ENCODE measurements at places on chromosomes 1 and 21.

DNA sequence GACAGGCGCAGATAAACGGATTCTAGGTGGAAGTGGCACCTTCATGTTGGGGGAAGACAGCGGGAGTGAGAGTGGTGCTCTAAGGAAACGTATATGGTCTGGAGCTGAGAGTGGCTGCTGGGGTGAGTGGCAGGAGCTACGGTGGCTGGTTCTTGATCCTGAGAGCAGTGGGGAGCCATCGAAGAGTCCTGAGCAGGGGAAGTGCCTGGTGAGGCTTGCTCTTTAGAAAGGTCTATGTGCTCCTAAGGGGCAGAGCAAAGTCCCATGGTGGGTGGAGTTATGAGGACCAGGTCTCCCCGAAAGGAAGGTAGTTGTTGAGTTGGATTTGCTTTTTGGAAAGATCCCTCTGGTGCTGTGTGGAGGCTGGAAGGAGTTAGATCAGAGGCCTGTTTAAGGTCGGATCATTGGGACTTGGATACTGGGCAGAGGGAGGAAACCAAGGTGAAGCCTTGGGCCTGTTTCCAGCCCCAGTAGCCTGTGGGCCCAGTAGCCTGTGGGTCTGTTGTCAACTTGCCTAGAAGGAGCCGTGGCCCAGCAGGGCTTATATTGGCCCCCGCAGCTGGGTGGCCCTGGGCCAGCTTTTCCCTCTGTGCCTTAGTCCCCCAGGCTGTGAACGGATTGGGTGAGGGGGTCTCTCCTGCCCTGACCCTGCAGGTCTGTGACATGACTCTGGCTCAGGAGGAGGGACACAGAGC, 33.0 kb downstream of the ACOT11 start:
- DNase-seq, result no peak

DNA sequence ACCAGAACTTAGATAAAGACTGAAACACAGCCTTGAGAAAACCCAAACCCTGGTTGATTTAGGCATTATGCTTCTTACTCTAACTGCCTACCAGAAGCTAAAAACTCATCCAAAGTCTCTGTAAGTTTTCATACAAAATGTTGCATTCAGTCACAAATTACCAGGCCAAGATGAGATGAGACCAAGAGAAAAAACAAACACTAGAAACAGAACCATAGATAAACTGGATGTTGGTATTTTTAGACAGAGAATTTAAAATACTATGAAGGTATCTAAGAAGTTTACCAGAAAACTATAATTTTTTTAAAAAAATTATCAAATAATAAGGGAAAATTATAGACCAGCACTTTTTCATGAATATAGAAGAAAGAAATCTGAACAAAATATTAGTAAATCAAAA, 180.5 kb downstream of the VPS13D start:
- DNase-seq, result no peak

DNA sequence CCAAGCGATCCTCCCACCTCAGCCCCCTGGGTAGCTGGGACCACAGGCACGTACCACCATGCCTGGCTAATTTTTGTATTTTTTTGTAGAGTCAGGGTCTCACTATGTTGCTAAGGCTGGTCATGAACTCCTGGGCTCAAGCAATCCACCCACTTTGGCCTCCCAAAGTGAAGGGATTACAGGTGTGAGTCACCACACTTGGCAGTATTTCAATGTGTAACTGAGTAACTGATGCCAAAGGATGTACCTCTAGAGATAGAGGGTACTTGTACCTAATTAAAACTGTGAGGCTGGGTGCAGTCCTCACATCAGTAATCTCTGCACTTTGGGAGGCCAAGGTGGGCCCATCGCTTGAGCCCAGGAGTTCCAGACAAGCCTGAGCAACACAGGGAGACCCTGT, 258.7 kb upstream of the DMRTA2 start:
- no peak for DNase-seq

DNA sequence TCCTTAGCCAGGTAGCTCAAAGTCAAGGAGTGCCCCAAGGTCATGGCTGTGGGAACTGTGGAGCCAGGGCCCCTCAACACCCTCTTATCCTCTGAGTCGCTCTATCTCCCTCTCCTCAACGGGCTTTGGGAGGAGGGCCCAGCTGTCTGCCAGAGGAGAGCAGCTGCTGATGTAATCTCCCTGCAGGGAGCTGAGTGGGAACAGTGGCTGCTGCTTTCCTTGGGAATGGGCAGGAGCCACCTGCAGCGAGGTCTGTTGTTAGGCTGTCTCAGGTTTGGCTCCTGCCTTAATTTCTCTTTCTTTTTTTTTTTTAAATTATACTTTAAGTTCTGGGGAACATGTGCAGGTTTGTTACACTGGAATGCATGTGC, 58.8 kb upstream of the MAP1LC3C start:
- DNase-seq, result no peak

GRCh38 chr1:177286396-177286795, 115.6 kb downstream of the BRINP2 start:
- no peak for DNase-seq

GRCh38 chr1:52140633-52141512, 1.0 kb upstream of the ZFYVE9 start:
- no peak for DNase-seq

DNA sequence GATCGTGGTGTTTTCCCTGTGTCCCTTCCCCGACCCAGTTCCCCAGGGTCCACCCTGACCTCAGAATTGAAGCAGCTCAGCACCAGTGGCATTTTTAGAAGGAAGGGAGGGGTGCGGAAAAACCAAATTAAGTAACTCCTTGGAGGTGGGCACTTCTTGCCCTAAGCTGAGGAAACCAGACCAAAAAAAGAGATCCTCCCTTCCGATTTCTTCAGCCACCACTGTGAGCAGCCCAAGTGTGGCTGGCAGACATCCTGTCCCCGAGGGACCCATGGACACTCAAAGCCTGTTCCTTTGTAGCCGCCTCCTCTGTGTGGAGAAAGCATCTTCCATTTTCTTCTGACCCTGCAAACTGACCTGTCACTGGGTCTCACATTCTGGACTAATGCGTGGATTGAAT, 31.3 kb downstream of the KIRREL1 start:
- DNase-seq, result no peak

DNA sequence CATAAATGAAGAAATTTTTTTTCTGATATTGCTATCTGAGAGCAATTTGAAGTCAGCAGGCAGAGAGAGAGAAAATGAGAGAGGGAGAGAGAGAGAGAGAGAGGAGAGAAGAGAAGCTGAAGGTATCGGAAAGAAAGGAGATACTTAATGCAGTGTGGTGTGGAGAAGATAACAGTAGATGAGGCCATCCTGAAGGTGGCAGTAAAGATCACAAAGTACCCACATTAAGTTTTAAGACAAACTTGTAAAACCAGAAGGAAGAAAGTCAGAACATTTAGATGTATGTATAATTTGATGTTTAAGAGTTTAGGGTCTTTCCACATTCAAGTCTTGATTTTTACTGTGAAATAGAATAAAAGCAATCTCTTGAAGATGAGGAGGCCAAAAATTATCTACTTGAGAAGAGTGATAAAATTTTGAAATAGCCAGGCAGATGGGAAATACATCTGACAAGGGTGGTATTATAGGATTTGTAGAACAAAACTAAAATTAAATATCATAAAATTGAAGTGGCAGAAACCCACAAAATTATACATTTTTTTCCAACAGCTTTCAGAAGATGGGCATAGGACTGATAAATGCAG, 1753.4 kb downstream of the MRPL39 start:
- DNase-seq, result no peak

DNA sequence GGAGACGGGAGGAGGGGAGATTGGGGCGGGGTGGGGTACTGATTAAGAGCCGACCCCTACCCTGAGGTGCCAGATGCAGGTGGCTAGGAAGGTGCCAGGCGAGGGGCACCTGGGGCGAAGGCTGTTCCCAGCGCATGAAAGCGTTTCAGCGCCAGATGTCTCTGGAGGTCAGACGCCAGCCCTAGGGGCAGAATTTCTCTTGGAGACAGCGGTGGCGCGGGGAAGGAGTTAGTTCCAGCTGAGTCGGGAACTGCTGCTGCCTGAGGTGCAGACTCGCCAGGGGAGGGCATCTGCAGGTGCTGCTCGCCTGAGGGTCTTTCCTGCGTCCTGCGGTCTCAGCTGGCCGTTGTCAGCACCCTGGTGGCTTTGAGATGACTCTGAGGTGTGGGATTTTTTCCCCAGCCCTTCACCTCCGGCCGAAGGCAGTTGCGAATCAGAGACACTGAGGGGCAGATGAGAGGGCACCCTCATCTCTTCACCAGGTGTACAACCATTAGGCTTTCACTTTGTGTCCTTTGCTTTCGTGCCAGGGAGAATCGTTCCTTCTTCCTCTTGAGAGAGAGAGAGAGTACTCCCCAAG, 539 bp downstream of the CGN start:
- no peak for DNase-seq

DNA sequence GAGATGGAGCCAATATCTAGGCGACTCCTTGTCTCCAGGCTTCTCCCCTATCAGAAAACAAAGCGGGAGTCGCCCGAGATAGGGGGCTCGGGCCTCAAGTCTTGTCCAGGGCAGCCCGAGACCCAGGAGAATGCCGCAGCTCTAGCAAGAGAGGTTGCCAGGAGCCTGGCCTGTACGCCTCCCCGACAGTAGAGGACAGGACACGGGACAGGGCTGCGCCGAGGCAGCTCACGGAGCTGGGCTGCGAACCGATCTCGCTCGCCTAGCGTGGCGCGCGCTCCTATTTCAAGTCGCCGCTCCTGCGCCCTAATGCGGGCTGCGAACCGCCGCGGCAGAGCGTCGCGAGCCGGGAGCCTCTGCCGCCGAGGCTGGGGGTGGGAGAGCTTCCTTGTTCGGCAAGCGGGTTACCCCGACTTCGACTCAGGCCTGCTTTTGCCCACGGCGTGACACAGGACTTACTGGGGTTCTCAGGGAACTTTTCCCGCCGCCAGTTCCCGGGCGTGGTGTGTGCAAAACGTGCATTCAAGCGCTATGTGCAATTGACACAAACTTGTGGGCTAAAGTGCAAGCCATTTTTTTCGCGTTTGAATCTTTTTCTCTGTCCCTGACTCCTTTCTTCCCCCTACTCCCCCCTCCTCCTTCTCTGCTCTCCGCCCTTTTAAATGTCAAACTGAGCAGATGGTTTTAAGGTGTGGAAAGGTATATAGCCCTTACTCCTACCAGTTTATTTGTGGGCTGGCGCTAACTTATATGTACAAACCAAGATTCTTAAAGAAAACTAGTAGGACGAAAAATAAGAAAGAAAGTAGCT, 2.4 kb upstream of the PROX1 start:
- DNase-seq, result no peak

GRCh38 chr1:231075020-231075419, 35.0 kb upstream of the FAM89A start:
- DNase-seq, result no peak

DNA sequence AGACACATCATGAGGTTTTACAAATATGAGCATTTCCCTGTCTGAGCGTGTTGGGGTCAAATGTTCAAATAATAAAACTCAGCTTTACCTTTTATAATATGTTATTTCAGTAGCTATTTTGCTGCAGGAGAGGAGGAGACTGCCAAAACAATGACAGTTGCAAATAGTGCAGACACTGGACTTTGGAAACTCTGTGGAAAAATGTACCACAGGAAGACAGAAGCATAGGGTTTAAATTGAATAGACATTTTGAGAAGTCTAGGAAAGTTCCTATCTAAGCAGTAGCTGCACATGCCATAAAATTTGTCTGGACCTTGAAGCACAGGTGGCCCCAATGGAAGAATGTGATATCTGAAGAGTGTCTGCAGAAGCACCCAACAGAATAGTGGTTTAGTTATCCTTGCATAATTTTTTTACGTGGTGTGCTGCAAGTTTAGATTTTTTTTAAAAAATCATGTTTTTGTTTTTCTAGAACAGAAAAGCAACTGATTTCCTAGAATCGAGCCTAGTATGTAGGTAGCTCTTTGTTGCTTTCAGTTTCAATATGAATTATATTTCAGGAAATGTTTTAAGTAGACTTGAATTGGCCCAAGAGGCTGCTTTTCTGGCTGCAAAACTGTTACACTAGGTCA, 14.0 kb upstream of the GBP5 start:
- no peak for DNase-seq

GRCh38 chr1:167566766-167567165, 13.2 kb upstream of the CREG1 start:
- DNase-seq, result no peak

GRCh38 chr1:153921080-153921802, 1.5 kb downstream of the GATAD2B start:
- DNase-seq, result no peak

GRCh38 chr1:201206176-201206575, 15.6 kb downstream of the IGFN1 start:
- no peak for DNase-seq

- DNase-seq, result peak; percentile 58
Observed at GRCh38 chr1:31723828-31724359, 20.1 kb upstream of the COL16A1 start.

GRCh38 chr1:40630488-40631223, 34.8 kb downstream of the RIMS3 start:
- DNase-seq, result no peak

DNA sequence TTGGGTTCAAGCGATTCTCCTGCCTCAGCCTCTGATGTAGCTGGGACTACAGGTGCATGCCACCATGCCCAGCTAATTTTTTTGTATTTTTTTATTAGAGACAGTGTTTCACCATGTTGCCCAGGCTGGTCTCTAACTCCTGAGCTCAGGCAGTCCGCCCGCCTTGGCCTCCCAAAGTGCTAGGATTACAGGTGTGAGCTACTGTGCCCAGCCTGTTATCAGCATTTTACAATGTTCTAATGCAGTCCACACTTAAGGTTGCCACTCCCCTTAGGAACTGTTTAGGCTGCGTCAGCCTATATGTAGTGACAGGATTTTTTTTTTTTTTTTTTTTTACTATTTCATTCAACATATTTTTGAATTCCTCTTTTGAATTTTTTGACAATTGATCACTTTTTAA, 30.2 kb downstream of the AGPAT3 start:
- DNase-seq, result no peak

DNA sequence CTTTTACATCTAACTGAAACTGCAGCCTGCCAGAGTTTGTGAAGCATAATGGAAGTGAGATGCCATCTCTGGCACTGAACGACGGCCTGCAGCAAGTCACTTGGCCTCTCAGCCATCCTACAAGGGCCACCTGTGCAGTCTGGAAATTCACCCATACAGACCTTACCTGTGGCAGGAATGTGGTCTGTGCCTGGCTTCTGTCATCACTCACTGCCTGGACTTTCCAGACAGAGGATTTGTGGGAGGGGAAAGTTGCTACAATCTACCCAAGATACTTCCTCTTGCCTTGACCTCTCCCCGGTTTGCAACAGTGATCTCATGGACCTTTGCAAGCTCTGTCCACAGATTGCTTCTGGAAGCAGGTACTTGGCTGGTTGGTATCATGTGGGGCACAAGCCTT, 58.4 kb upstream of the ATP1B1 start:
- no peak for DNase-seq

DNA sequence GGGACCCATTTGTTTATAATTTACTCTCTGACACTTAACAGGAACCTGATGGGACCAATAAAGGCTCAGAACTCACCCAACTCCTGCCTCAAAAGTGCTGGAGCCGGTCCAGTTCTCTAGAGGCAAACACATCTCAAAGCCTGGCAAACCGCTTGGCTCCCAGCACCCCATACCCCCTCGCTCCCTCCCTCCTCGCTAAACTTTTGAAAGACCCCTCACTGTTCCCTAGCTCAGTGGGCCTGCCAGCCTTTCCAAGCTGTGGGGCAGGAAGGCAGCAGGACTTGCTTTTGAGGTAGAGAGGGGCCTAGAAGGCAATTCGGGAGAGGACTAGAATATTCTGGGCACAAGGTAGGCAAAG, 40.2 kb downstream of the PAX7 start:
- no peak for DNase-seq

- DNase-seq, result peak; percentile 48
Observed at GRCh38 chr21:33196941-33197374, 32.8 kb upstream of the IFNAR2 start.
